ENCODE measurements at places on chromosomes 7 and 10.
A peak's percentile ranks its signal among the peaks of the same experiment; 100 is the strongest.

- DNase-seq, result no peak
These were observed 23.6 kb upstream of the SRI start for GRCh38 chr7:88243345-88243909.

DNA sequence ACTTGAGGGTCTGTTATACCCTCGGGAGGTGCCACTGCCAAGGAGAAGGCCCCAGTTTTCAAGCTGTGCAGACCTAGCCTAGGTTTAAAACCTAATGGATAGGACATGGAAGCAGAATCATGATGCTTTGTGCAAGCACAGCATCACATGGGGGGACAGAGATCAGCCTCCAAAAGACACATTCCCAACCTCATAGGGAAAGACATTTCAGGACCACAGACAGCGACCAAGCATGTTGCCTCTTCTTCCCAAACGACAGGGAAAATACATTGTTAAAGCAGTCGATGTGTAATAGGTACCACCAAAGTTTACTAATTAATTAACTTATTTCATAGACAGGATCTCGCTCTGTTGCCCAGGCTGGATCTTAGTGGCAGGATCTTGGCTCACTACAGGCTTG is 573.9 kb downstream of the TCERG1L start:
- no peak for DNase-seq

GRCh38 chr10:24456322-24456721 is 247.4 kb downstream of the KIAA1217 start:
- no peak for DNase-seq

DNA sequence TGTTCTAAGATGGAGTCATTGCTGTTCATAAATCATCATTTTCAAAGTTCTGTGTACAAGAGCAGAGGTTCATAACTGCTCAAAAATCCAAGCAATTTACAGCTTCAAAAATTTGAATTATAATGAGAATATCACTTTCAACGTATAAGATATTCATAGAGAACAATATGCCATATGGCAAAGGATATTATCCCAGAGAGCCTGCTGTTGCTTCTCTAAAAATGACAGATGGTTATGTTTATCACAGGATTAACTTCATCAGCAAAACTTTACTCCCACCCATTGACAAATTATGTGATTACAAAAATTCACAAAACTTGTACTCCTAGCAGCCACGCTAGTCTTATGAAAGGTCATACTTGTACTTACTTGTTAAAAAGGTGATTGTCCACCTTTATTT is 105.1 kb downstream of the PIP4K2A start:
- no peak for DNase-seq

DNA sequence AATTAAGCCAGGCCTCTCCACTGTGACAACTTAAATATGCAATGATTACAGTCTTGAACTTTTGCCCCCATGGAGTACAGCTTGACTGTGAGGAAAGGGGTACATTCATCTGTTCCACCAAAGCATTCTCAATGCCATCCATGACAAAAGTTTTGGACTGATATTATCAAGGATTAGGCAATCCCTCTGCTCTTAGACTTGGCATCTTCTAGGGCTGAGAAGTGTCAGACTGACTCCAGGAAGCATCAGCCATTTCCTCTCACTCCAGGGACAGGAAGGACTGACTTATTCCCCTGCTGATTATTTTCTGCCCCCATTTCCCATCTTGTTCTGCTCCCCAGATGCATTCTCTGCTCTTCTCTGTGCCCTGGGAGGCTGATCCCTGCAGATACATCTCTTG is 69.7 kb downstream of the ZNF365 start:
- no peak for DNase-seq

DNA sequence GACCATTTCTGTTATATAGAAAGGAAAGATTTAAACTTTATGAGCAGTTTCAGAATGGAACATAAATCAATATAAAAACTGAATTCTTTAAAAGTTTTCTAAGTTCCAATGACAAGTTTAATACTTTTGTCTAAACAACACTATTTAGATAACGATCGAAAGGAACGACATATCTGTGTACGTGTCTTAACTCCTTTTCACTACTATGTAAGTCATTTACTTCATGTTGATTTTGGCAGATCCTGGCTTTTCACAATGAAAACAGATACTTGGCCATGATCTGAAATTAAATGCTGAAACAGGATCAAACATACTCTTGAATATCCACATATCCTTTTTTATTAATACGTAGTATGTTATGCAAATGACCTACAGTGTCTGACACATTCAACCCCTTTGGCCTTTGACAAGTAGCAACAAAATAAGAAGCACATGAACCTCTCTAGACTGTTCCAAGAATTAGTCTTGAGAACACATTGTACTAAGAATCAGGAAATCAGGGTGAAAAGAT is 41.9 kb downstream of the RNLS start:
- no peak for DNase-seq

DNA sequence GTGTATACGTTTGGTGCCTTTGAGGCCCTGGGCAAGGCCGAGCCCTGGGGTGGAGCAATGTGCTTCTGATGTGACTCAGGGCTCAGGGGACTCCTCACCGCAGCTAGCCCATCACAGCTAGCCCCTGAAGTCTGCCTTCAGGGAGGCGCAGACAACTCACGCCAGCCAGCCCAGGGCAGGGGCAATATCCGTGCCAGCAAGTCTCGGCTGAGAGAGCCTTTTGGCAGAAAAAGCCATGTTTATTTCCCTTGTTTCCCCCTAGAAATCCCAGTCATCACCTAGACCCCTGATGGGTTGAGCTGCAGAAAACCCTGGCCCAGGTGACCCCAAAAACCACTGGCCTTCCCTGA is 90.4 kb downstream of the CHST15 start:
- no peak for DNase-seq

- no peak for DNase-seq
These were observed 453.2 kb upstream of the GALNT17 start for GRCh38 chr7:70678621-70679251.

DNA sequence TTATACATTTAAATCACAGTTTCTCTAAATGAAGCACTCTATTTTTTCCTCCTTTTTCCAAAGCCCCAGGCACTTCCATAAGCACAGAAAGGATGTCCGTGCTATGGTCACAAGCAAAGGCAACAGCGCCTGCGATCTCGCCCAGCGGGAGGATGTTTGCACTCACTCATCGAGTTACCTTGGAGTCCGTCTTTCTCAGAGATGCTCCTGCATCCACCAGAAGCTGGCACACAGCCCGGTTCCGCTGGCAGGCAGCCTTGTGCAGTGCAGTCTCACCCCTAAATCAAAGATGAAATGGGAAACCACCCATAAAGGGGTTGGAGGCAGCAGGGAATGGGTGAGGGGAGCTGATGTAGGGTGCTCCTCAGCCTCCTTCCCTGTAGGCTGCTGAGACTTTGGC is 51.9 kb upstream of the PTN start:
- DNase-seq, result no peak

DNA sequence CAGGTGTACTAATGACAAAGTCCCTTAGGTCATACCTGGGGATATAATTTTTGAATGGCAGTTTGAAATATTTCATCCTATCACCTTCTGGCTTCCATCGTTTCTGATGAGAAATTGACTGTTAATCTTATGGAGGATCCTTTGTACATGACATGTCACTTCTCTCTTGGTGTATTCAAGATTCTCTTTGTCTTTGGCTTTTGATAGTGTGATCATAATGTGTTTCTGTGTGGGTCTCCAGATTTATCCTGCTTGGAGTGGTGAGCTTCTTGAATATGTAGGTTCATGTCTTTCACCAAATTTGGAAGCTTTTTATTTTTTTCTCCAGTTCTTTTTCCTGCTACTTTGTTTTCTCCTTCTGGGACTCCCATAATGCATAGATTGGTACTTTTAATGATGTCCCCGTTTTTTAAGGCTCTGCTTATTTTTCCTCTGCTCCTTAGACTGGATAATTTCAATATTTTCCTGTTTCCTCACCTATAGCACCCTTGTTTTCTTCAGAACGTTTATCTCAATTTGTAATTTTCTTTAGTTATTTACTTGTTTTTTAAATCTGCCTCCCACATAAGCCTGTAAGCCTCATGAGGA is 4.4 kb downstream of the RBM33 start:
- no peak for DNase-seq

- DNase-seq, result no peak
These were observed 92.0 kb upstream of the CDC14C start for GRCh38 chr7:48832303-48832845.

GRCh38 chr10:30827531-30828120 is 198.1 kb upstream of the LYZL2 start:
- no peak for DNase-seq

DNA sequence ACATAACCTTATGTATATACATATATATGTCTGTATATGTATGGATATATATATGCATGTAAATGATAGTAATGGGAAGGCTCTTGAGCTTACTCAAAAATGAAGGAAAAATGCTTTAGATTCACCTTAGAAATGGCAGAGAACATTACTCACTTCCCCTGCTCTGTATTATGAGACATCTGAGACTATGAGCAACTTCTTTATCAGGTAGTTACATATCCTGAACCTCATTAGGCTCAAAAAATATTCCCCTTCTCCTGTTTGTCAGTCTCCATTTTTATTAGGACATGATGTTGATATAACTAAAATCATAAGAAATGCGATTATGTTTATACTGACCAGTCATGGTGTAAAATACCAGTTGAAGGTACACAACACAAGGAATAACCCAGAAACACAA is 800.1 kb upstream of the ZWINT start:
- no peak for DNase-seq

GRCh38 chr10:97355571-97355975 is 21.0 kb upstream of the FRAT2 start:
- DNase-seq, result no peak

DNA sequence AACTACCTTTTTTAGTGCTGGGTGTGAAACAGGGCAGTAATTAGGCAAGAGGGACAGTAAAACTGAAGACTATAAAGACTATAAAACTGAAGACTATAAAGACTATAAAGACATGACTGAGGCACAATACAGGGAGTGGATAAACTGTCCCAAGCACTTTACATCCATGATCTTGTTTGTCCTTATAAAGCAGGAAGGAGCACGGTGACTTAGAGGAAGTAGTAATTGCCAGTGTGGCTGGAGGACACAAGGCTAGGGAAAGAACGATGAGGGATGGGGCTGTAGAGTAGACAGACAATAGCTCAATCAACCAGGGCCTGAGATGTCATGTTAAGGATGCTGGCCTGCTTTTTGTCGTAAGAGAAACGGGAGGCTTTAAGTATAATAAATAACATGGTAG is 26.0 kb downstream of the DNAJC12 start:
- no peak for DNase-seq

GRCh38 chr7:47356261-47356660 is 225.7 kb downstream of the TNS3 start:
- DNase-seq, result no peak

GRCh38 chr7:108406222-108406890 is 49.9 kb downstream of the NRCAM start:
- no peak for DNase-seq

- DNase-seq, result no peak
These were observed 137.7 kb downstream of the PRPF18 start for GRCh38 chr10:13724484-13724883.

GRCh38 chr7:19754521-19755116 is 18.8 kb downstream of the TMEM196 start:
- no peak for DNase-seq

DNA sequence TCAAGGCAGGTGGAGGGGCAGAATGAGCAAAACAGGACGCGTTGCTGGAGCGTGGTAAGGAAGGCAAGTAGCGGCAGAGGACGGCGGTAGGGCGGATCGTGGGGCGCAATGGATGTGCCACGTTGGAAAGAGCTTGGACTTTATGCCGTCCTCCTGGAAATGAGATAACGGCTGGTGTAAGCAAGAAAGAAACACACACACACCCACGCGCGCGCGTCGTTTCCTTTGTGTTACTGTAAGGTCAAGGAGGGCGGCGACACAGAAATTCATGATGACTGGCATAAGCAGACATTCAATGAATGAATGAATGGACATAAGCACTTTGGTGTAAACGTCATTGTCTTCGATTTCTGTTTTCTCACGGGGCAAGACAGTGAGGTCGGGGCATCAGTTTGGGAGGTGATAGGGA is 683 bp upstream of the ENTPD7 start:
- DNase-seq, result peak; percentile 64

DNA sequence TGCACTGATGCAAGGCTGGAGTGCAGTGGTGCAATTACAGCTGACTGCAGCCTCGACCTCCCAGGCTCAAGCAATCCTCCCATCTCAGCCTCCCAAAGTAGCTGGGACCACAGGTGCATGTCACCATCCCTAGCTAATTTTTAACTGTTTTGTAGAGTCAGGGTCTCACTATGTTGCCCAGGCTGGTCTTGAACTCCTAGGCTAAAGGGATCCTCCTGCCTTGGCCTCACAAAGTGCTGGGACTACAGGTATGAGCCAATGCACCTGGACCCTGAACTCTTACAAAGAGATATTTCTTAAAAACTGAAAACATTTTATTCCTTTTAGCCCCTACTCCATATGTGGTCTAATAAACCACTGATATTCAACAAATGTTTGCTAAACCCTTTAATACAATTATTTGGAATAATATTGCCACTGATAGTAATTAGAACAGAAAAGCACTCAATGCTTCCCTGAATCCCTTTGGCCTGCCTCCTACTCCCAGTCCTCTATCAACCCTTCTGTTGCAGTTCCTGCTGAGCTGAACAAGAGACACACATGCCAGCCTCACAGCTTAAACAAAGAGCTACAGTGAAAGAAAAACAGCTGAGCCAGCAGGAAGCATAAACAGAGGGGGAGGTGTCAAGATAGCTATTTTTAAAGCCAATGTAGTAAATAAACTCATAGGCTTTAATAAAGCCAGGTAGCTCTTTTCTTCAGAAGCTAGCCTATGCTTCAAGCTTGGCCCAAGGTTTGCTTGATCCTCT is 7.0 kb upstream of the GNAI1 start:
- DNase-seq, result no peak

- DNase-seq, result no peak
These were observed 32.3 kb upstream of the FXYD4 start for GRCh38 chr10:43339136-43339535.

- no peak for DNase-seq
These were observed 396.5 kb upstream of the VWC2 start for GRCh38 chr7:49376817-49377375.

DNA sequence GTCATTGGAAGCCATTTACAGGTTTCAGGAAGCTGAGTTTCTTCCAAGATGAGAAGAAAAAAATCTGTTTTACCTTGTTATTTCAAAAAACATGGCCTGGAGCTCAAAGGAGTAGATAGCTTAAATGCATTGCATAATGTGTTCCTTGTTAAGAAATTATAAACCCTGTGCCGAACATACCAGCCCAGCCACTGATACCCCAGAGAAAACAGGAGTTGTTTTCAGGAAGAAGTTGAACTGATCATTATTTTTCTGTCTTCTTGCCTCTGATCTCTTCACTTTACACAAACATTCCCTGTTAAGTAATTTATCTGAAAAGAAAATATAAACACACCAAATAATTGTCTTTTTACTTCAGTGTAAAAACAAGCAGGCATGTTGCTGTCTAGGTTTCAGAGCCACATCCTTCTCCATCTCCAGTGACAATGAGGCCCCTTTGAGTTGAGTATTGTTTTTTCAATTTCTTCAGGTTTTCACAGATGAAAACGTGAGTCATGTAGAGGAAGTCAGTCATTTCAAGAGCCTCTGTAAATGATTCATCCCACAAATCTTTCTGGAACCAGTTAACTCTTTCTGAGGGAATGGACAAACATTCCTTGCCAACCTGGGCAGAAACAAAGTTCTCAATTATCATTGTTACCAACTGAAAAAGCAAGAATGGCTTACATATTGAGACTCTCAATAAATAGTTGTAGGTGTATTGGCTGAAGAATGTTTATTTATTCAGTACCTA is 244.2 kb downstream of the IPMK start:
- DNase-seq, result no peak
